ENCODE measurements at places on chromosomes 12 and 14.
A peak's percentile ranks its signal among the peaks of the same experiment; 100 is the strongest.

GRCh38 chr14:72142328-72142727, 210.1 kb downstream of the RGS6 start:
- no peak for DNase-seq

GRCh38 chr14:39016733-39017095, 86.3 kb downstream of the SEC23A start:
- DNase-seq = no peak

DNA sequence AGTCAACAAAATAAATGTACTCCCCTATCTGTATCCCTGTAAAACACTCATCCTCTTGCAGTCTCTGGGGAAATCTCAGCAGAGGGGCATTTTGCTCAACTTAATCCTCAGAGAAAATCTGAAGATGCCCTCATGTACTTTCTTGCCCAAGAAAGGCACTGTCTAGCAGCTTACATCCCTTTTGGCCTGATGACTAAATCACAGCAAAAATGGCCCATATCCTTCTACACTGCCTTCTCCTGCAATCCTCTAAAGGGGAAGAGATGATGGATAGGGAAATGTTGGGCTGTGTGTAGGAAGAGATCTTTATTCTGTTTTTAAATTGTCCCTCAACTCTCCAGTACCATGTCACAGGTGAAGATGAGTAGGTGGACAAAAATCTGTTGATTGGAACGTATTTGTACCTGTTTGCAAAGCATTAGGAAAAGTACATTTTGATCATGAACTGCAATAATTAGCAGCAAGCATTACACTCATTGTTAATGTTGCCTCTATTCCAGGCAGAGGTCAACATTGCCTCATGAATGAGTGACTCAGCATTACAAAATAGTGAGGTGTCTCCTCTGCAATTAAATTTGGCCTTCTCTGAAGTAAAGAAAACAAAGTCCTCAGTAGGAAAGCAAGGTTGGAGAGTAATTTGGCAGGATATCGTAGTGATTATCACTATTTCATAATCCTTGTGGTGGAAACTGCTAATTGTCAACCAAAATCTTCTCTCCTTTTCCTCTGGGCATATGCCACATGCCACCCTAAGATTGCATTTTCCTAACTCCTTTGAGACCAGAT, 172.4 kb upstream of the CAND1 start:
- DNase-seq = no peak

DNA sequence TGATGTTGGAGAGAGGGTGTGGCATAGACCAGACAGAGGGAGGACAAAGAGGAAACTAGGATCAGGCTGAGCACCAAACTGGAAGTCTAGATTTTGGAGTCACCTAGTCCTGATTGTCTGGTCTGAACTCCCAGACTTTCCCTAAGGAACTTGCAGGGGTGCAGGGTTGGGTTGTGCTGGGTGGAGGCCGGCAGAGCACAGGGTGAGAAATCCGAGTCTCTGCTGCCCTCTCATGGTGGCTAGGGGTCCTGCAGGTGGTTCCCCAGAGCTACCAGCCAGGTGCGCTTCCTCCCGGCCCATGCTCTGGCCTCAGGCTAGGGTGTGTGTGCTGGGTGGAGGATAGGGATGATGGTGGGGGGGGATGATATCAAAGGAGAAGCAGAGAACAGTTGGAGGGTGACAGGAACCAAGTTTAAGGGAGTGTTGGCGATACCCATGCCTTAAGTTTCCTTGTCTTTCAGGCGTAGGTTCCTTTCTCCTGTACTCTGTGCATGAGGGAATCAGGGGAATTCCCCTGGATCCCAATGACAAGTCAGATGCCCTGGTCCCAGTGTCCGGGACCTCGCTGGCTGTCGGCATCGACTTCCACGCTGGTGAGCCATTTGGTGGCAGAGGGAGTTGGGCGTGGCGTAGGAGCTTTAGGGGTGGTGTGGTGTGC, 33.5 kb upstream of the NXPH4 start:
- peak; percentile 18 for DNase-seq

DNA sequence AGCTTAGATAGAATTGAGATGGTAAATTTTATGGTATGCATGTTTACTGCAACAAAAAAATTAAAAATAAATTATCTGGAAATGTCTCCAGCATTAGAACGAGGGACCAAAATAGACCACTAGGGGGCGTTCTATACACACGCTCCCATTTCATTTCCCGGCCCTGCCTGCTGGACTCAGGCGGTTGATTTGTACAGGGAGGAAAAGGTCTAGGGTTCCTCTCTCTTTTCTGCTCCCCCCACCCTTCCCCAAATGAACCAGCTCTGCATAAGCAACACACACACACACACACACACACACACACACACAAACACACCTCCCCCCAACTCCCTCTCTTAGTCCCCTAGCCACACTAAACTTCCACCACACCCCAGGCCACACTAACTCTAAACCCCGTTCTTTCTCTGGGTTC, 7.8 kb upstream of the DTX1 start:
- DNase-seq = no peak
